HFF-Myc (cell line): ENCODE measurements at places on chromosomes 16 and 17.

DNA sequence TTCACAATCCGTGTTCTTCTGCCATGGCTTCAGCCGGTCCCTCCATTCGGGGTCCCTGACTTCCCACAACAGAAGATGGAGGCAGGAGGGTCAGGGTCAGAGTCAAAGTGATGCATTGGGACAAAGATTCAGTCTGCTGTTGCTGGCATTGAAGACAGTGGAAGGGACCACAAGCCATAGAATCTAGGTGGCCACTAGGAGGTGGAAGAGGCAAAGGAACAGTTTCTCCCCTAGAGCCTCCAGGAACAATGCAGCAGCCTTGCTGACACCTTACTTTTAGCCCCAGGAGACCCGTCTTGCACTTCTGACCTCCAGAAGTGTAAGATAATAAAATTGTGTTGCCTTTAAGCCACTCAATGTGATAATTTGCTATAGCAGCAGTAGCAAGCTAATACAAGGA, 55.9 kb downstream of the MFSD11 start:
- no peak for DNase-seq

GRCh38 chr16:75217389-75217851, 1.4 kb upstream of the CTRB1 start:
- DNase-seq, result no peak

DNA sequence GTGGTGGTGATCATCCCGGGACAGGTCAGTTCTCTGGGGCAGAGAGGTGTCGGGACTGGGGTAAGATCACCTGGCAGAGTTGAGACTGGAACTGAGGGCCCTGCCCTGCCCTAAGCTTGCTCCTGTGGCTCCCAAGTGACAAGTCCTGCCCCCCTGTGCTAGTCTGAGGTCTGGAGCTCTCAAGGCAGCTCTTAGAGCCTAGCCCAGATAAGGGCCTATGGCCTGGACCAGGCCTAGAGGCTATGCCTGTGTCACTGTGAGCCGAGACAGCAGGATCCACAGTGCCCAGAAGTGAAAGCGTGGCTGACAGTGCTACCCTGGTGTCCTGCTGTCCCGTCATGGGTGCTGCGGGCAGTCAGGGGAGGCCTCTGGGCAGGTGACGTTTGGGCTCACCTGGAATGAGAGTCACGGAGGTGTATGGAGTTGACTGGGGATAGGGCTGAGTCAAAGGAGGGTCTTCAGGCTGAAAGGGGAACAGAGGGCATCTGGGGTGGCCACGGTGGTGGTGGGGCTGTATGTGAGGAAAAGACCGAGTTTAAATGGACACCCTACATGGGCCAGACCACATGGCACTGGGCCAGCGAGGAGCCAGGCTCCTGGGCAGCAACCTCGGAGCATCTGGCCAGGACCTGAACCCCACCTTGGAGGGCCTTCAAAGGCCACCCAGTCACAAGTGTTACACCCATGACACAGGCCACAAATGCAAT, 5.5 kb downstream of the NATD1 start:
- DNase-seq, result no peak

DNA sequence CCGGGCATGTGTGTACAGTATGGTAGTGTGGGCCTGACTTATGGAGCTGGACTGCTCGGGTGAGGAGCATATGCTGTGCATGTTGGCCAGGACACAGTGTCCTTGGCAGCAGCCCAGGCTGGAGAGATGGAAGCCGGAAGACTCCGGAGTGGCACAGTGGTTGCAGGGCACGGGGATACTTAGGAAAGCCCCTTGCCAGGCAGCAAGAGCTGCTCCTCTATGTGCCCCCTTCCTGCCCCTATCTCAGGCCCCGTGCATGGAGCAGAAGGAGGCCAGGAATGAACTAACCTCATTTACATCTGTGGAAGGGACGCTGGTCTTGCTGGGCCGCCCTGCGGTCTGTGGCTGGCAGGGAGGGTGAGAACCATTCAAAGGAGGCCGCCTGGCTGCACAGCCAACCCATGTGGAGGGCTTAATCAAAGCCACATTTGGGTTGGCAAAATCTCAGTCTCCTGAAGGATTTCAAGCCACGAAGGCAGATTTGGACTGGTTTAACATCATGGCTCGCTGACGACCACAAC, 32.2 kb upstream of the RCVRN start:
- DNase-seq, result peak; percentile 56

GRCh38 chr17:57675427-57676387, 69.4 kb downstream of the CCDC182 start:
- DNase-seq, result no peak

GRCh38 chr17:12301551-12301950, 280.9 kb downstream of the MAP2K4 start:
- no peak for DNase-seq

- DNase-seq, result no peak
Measured at GRCh38 chr16:11495066-11495407, 91.7 kb downstream of the LITAF start.

DNA sequence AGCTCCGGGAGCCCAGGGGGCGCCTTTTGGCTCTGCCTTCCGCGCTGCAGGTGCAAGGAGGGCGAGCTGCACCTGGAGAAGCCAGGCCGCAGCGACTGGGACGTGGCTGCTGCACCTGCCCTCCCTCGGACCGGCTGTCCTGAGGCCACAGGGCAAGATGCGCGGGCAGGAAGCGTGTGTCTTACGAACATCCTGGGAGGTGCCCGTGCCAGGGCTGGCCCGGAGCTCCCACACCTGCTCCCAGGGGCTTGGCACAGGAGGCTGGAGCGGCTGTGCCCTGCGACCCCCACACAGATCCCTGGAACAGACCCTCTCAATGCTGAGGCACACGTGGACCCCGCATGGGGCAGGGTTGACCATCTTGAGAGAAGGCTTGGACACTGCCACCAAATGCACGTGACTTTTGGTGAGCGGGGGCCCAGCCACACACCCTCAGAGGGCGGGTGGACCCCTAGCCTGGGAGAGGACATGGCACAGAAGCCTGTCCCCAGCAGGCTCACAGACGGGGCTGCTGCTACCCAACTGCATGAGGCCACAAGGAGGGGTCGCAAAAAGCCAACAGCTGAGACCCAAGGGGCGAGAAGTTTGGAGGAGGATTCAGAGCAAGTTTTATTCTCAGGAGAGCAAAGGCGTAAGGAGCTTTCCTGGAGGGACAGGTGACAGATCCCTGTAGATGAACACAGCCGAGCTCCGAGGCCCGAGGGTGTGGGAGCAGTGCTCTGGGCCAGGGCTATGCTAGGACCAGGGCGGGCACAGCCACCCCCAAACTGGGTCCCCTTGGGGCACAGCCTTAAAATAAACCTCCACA, 11.4 kb downstream of the NDUFAF8 start:
- no peak for DNase-seq

- peak; percentile 73 for DNase-seq
Measured at GRCh38 chr17:61309362-61310256, 90.0 kb upstream of the TBX2 start.

- no peak for DNase-seq
Measured at GRCh38 chr16:2226245-2226793, 2.9 kb downstream of the E4F1 start.

- no peak for DNase-seq
Measured at GRCh38 chr17:81432941-81433340, 37.7 kb downstream of the BAHCC1 start.

GRCh38 chr16:35911899-35912298, 2452.5 kb downstream of the TP53TG3F start:
- DNase-seq, result no peak
